Keratinocyte (primary cell): ENCODE measurements at places on chromosomes 5 and 9. TPM values are rescaled to one million over a fixed set of nuclear protein-coding genes. Genes with fewer than 3 reads are reported as not detected.

DNA sequence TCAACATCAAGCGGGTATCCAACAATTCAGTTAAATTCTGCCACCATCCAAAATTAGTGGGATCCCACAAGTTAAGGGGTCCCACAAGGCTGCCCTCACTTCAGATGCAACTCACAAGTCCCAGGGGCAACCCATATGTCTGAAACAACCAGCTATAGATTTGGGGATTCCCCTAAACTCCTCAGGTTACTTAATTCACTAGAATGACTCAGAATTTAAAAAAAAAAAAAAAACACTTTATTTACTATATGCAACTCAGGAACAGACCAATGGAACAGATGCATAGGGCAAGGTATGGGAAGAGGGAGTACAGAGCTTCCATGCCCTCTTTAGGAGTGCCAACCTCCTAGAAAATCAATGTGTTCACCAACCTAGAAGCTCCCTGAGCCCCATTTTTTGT is 15.1 kb downstream of the AUH start:
- no peak for DNase-seq

DNA sequence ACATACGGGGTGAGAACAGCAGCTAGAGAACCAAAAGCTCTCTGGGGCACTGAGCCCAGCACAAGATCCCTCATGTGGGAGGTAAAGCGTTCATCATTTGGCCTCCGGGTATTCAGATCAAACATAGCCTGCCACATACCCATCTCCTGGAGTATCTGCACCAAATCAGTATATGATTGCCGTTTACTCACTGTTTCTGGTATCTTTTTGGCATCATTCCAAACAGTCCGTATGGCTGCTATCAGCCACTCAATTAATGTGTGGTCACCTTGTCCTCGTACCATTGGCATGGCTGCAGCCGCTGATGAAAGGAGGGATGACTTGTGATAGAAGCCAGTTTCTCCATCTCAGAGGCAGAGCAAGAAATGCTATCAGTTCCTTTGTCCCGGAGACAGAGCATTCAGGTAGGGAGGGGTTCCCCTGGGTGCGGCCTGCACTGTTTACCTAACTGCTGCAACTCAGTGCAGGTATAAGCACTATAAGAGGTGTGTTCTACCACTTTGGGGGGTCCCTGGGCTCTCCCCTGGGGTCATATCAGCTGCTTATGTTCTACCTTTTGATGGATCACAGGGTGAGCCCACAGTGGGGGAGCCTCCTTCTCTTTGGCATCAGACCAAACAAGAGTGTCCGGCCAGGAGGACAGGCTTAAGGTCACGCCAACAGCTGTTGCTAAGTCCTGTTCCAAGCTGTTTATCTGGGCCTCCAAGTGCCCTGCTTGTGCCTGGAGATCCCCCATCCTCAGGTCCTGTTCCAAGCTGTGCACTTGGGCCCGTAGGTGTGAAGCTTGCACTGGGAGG is 9.4 kb downstream of the DMAC1 start:
- no peak for DNase-seq

GRCh38 chr5:124748687-124749594 is 2.5 kb upstream of the ZNF608 start:
- DNase-seq: no peak

DNA sequence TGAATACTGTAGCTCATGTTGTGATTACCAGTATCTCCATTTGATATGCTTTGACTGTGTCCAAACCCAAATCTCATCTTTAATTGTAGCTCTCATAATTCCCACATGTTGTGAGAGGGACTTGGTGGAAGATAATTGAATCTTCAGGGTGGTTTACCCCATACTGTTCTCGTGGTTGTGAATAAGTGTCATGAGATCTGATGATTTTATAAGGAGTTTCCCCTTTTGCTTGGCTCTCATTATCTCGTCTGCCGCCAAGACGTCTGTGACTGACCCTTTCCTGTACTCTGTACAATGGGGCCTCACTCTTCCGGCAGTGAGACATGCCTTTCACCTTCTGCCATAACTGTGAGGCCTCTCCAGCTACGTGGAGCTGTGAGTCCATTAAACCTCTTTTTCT is 59.3 kb downstream of the TRIO start:
- DNase-seq: no peak

DNA sequence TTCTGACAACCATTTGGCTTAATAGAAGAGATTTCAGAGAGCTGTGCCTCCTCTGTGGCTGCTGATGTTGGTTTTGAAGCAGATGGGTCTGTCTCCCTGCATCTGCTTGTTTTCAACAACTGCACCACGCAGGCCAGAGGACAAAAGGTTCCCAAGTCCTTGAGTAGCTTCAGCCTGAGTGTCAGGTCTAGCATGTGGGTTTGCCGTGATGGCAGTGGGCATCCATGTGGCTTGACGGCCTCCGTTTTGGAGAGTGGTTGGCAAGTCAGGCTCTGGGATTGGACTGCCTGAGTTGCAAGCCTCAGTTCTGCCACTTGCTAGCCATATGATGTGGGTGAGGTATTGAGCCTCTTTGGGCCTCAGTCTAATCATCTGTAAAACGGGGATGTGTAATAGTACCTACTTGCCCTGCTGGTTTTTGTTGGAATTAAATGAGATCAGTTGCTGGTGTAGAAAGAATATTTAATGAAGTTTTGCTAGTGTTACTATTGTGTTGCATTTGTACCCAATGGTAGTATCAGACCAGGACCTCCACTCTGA is 119.8 kb upstream of the CPEB4 start:
- no peak for DNase-seq

DNA sequence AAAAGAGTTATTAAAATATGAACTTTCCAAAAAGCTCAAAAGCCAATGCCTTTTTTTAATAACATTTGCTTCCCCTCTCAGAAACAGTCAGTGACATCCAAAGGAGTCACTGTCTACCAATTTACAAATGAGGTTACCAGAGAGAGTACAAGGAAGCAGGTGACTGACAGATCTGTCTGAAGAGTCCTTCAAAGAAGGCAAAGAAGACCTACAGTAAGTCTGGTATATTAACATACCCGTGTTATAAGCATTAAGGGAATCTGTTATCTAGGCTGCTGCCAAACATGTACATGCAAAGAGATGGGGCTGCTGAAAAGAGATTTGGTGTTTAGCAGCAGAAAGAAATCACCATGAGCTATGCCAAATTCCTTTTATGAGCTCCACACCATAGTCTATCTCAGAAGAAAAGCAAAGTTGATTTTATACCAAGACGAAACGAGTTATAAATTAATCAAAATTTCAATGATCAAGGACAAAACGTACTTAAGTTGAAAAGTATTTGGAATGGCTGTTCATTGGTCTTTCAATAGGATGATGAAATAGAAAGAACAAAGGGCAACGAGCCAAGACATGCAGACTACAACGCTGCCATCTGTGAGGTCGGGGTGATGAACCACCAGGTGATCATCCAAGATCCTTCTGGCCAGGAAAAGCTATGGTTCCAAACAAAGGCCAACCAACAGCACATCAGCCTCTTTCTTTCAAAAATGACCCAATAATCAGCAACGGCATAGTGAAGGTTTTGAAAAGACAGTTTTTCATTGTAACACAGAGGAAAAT is 8.1 kb downstream of the PRELID2 start:
- DNase-seq: no peak

Gene CRHBP
- polyA plus RNA-seq: not detected in 3 replicates

GRCh38 chr5:72064801-72065570 is 42.3 kb upstream of the MAP1B start:
- no peak for DNase-seq

- DNase-seq: no peak
Observed at GRCh38 chr5:75668445-75668844, 48.8 kb downstream of the POC5 start.

DNA sequence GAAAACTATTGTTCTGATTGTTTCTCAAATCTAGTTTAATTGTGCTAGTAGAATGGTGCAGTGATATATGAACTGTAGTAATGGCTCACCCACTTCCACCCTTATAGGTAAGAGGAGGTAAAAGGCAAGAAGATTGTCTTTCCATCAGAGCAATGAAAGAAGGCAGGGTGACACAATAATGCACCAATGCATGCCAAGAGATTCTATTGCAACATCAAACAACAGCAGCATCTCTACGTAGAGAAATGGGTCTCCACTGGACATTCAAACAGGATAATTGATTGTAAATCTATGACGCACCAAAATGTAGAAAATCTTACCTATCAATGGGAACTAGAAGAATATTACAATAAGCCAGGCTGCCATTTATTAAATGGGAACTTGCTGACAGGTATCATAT is 107.0 kb upstream of the ISL1 start:
- DNase-seq: no peak

Gene TUSC1
- 5.4 to 6.6 TPM (median 5.6 TPM) in 3 replicates for polyA plus RNA-seq

- no peak for DNase-seq
Observed at GRCh38 chr5:122077366-122078115, 518 bp downstream of the LOX start.

DNA sequence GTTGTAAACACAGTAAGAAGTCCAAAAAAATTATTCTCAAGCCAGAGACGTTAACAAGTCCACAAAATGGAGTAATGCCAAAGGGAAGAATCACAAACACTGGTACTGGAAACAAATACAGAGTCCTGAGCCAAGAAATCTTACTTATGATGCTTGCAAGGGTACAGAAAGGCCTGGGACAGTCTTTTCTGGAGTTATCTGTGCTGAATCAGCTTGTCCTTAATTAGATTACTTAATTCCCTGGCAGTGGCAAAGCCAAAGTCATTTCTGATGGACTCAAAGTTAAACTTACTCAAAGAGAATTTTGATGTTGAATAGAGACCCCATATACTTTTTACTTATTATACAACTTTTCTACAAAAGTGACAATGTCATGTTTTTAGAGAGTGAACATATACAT is 610.5 kb upstream of the ITGA1 start:
- DNase-seq: no peak

- no peak for DNase-seq
Observed at GRCh38 chr5:6961837-6962635, 248.8 kb downstream of the TENT4A start.

Gene C9orf153
- polyA plus RNA-seq: 0.05 to 0.09 TPM in 2 of 3 replicates, not detected in the other

DNA sequence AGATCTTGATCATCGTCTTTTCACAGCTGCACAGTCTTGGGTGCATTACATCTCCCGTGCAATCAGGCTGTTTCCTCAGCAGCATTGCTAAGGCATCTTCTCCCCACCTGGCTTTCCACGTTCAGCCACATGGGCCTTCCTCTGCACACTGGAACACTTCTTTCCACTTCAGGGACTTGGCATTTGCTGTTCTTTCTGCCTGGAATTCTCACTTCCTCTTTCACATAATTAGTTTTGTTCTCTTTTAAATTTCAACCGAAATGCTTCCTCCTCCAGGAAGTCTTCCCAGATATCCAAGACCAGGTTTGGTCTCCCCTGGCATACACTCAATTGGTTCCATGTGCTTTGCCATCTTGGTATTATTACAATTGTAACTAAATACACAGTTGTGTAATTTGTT is 43.8 kb downstream of the WHRN start:
- DNase-seq: no peak

Gene QRFP
- not detected in 3 replicates for polyA plus RNA-seq

Gene CEL
- 0.12 to 0.22 TPM (median 0.16 TPM) in 3 replicates for polyA plus RNA-seq

DNA sequence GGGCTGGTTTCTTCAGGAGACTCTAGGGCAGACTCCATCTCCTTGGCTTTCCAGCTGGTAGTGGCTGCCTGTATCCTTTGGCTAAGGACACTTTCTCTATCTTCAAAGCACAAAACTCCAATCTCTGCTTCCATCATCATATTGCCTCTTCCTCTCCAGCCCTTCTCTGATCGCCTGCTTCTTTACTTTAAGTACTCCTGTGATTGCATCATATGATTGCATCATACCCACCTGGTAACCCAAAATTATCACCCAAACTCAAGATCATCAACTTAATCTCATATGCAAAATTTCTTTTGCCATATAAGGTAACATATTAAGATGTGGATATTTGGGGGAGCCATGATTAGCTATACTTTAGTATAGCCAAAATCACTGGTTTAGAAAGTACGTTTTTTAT is 1092.6 kb upstream of the CDH6 start:
- DNase-seq: no peak

Gene ACOT12
- polyA plus RNA-seq: 0.06 TPM in 1 of 3 replicates, not detected in the others

GRCh38 chr9:108897324-108898096 is 35.4 kb downstream of the ACTL7A start:
- DNase-seq: no peak

Gene SHLD3
- 2.1 to 3.6 TPM (median 2.4 TPM) in 3 replicates for polyA plus RNA-seq

DNA sequence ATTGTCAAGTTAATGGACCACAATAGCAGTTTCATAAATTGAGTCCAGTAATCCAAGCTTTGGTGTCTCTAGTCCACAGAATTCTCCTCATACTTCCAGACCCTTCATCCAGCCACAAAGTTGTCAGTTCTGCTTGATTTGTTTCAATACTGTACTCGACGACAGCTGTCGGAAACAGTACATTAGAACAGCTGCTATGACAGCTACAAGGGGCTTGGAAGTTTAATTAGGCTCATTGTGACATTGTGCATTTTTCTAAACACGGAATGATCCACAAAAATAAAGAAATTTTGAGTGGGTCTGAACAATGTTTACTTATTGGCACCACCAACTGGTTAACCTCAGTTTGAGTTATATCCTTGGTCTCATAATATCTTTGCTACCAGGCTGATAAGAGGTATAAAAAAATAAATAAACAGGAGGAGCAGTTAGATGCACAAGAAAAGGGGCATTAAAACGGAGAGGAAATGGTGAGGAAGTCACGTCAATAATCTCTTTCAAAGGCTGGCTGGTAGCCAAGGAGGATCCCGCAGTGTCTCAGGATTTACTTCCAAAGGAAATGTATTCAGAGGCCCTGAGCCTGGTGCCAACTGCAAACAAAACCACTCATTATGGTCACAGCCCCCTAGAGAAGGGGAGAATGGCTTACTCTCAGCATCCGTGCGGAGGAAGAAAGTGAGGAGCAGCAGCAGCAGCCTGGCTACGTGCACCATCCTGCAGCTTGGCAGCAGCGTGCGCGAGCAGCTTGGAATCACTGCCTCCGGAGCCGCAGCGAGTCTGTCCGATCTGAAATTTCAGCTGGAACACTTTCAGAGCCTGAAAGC is 933.8 kb upstream of the DMAC1 start:
- DNase-seq: no peak

DNA sequence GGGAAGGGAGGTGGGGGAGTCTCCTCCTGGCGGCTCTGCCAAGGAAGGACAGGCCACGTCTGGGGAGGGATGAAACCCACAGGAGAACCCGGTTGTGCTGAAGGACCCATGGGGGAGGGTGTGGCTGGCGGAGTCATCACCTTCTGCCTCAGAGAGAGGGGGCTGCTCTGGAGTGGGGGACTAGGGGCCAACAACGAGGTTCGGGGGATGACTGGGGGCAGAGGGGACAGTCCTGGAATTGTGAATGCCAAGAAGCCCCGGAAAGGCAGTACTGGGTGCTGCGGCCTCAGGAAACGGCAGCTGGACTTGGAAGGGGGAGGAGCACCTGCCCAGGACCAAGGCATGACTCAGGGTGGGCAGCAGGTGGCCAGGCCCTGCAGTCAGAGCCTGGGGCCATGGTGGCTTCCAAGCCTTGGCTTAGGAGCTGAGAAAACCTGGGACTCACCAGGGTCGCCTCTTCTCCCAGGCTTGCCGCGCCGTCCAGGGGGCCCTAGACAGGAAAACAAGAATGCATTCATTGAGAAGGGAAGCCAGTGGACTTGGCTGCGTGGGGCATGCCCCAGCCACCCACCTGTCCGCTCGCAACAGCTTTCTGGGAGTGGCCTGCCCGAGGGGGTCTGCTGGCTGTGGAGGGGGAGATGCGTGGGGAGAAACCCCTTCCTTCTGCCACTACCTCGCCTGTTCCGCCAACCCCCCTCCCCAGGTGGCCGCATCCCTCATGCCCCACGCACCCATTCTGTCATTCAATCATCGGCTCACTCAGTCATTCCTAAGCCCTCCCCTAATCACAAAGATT is 74.0 kb upstream of the PHYKPL start:
- no peak for DNase-seq

GRCh38 chr5:133341915-133342710 is 270.2 kb downstream of the FSTL4 start:
- no peak for DNase-seq

Gene SLC34A3
- 0.03 TPM in 1 of 3 replicates, not detected in the others for polyA plus RNA-seq

GRCh38 chr5:54516051-54516655 is 1.4 kb upstream of the SNX18 start:
- DNase-seq: no peak
